Muscle of leg (tissue), 16 donors: ENCODE measurements at places on chromosomes 3 and 15. TPM values are rescaled to one million over a fixed set of nuclear protein-coding genes. Genes with fewer than 3 reads are reported as not detected.

GRCh38 chr3:152316318-152316717 lies 47.6 kb downstream of the MBNL1 start:
- H3K36me3 ChIP-seq: no peaks in the 10 kb centered on the region
- no peak overlapping the region for H3K4me3 ChIP-seq
- H3K4me1 ChIP-seq: peaks cover 2% of the 10 kb centered on the region
- no peak overlapping the region for H3K27ac ChIP-seq
- H3K27me3 ChIP-seq: no peaks in the 10 kb centered on the region
- no peak for DNase-seq

DNA sequence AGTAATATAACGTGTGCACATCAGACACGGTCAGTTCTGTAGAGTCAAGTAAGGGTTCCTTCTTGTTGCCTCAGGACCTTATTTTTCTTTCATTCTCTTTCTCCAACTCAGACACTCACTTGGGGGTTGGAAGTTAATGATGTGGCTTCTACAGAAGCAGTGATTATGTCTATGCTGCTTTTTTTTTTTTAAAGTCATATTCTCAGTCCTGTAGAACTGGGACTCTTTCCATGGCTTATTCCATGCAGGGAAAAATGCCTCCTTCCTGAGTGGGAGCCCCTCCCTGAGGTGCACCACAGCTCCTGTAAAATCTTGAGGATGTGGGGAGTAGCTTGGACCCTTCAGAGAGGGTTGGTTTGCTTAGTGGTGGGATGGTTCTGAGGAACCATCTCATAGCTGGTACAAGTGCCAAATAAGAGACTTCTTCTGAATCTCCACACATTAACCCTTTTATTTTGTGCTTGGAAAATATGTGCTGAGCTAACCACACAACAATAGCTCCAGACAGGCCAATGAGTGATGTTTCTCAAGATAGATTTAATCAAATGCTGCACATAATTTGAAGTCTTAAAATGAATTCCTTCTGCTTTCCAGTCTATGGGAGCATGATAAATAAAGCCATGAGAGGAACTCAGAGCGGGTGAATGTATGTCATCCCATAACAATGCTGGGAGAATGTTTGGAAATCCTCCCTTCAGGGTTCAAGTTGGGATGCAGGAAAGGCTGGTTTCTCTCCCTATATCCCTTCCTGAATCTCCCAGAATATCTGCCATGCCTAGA lies 23.3 kb upstream of the FSTL1 start:
- H3K27ac ChIP-seq: no peak overlapping the region
- peaks cover 3% of the 10 kb centered on the region for H3K4me1 ChIP-seq
- DNase-seq: no peak
- H3K27me3 ChIP-seq: no peaks in the 10 kb centered on the region

- no peak overlapping the region for H3K27ac ChIP-seq
- H3K36me3 ChIP-seq: no peaks in the 10 kb centered on the region
- H3K4me1 ChIP-seq: peaks cover 42% of the 10 kb centered on the region
- H3K27me3 ChIP-seq: no peaks in the 10 kb centered on the region
Observed at GRCh38 chr3:59813148-59813538, 763.3 kb upstream of the CFAP20DC start.

Gene RAB11A
- 142 TPM for total RNA-seq

Gene MTMR10
- total RNA-seq: 14.8 TPM
